ENCODE measurements at places on chromosomes 2 and 18.

GRCh38 chr2:47708801-47709499 lies 74.0 kb upstream of the MSH6 start:
- DNase-seq: no peak

DNA sequence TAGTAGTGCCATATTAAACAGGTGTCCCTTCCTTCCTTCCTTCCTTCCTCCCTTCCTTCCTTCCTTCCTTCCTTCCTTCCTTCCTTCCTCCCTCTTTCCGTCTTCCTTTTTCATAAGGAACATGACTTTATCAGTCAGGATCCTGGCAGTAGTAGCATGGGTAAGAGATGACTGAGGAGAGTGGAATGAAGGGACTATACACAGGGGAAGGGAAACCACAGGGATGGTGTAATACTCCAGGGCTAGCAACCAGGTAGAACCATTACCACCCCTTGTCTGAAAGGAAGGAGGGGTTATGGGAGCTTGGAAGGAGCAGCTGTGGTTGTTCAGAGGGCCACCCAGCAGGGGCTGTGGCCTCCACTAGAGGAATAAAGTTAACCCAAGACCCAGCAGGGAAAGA lies 23.2 kb upstream of the KDM3A start:
- no peak for DNase-seq

DNA sequence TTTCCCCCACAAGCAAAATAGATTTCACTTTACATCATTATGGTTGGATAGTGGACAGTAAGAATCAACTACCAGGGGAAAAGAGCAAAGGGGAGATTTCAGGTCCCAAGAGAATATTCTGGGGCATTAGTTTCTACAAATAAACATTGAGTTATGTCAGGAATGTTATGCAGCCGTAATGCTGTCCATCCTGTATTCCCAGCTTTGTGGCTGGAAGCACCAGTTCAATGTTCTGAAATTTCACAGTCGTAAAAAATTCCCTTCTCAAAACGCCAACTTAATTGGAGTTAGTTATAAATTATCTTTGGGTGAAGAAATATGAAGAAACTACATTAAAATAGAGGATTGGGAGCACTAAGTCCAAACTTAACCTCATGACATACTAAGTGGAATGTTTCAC lies 141.5 kb upstream of the FIGN start:
- no peak for DNase-seq

DNA sequence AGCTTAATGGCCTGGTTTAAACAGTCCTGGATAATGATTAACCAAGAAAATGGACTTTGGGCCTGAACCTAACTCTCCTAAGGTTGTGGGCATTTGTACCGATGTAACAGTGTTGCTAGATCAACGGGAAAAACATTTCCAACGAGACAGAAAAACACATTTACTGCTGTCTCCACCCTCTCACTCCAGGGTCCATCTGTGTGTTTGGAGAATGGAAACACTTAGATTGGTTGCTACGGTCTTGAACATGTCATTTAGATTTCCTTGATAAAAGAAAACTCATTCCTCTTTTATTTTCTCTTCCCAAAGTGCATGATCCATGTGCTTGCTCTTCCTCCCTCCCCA lies 88.0 kb downstream of the SOCS6 start:
- DNase-seq: peak; percentile 44

GRCh38 chr2:72916743-72917137 lies 579 bp upstream of the EMX1 start:
- DNase-seq: no peak

DNA sequence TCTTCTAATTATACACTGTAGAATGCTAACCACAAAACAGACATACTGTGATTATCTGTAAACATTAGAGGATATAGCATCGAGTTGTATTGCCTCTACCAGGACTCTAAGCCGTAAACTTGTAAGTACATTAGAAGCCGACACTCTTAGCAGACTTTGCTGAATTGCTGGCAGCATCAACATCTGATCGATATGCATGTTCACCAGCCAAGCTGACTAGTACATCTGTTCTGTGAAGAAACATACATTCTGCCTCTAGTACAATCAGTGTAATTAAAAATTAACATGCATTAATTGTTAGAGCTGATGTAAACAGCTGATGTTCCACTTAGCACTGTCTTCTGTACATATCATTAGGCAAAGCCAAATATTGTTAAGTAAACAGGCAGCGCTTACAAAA lies 502.2 kb downstream of the NR4A2 start:
- no peak for DNase-seq

GRCh38 chr2:65075176-65075575 lies 19.0 kb downstream of the CEP68 start:
- no peak for DNase-seq

- no peak for DNase-seq
Measured at GRCh38 chr18:74784752-74785151, 187.1 kb downstream of the ZNF407 start.

GRCh38 chr18:10410472-10411308 lies 43.7 kb upstream of the APCDD1 start:
- DNase-seq: no peak

DNA sequence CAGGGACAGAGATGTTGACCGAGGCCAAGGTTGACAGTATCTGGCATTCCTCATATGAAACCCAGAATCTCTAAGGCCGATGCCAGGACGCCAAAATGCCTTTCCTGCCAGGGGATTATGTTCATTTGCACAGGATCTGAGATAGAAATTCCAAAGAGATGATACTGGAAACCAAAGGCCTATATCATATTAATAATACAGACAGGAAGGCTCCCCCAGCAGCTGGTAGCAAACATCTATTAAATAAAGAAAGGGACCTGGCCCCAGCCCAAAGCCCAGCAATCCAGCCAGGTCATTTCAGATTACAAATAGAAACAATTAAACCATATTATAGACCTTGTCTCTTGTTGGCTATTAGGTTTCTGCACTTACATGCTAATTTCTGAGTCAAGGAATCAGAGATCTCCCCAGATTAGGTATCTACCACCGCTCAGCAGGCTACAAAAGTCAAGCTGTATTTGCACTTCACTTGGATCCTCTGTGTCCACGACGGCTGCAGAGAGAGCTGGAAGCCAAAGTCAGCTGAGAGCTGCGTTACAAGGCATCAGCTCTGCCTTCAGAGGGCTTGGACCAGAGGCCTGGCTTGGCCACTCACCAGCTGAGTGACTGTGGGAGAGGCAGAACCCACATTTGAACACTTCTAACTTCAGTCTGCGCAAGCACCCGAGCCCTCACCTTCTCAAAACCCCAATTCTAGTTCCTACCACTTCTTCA lies 269.3 kb upstream of the SIX2 start:
- DNase-seq: no peak

Measured in mucosa of gallbladder (tissue), 1 donor.